ENCODE measurements at places on chromosomes 16 and 17. TPM values are rescaled to one million over a fixed set of nuclear protein-coding genes. Genes with fewer than 3 reads are reported as not detected.

The ADAP2 gene
- total RNA-seq: 43.2 TPM

The PRSS53 gene
- 1.2 TPM for total RNA-seq

The EPX gene
- total RNA-seq: not detected

The PLD6 gene
- 12.4 TPM for total RNA-seq

The PRDM7 gene
- total RNA-seq: not detected

- no peak for DNase-seq
Measured at GRCh38 chr17:80916246-80916645, 75.4 kb upstream of the CHMP6 start.

DNA sequence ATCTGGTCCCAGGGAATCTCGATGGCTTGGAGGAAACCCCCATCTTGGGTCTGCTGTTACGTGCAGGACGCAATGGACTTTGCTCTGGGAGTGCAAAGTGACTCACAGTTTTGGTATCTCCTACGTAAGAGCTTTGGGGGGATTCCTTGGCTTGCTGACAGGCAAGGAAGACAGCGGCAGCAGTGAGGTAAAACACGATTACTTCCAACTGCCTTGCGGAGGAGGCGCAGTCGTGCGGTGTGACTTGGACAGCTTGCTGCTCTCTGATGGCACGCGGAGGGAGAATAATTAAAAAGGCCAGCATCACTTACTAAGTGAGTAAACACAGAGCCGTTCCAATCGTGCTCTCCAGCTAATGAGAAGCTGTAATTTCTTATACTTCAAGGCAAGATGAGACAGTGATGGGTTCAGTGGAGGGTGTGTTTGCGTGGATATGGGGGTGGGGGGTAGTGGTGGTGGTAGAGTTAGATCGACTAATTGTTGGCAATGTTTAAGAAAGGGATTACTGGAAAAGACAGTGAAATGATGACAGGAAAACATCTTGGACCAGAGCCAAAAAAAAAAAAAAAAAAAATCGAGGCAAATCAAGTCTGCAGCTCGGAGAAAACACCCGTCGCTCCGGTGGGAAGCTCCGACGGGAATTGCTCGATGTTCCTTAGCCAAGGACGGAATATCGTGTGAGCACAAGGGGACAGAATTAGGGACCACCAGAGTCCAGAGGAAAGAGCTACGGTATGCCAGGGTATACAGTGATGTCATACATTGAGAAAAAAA is 184.8 kb upstream of the ZFHX3 start:
- DNase-seq: no peak

GRCh38 chr17:50028736-50029120 is 27.2 kb upstream of the ITGA3 start:
- DNase-seq: no peak

DNA sequence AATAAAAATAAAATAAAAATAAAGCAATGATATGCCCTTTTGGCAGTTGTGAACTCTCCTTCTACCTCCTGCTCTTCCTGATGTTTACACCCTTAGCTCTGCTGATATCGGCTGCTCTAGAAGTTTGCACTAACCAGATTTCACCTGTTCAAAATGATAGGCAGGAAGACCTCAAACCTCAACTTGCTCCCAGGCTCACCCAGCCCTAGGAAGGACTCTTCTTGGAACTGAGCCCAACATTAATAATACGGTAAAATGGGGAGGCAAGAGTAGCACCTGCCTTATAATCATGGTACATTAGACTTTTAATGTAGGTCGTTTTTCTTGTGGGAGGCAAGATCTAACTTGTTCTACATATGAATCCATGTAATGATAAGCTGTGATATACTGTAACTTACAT is 61.2 kb upstream of the MED13 start:
- no peak for DNase-seq

GRCh38 chr17:56913353-56913866 is 439 bp downstream of the TRIM25 start:
- peak; percentile 89 for DNase-seq

DNA sequence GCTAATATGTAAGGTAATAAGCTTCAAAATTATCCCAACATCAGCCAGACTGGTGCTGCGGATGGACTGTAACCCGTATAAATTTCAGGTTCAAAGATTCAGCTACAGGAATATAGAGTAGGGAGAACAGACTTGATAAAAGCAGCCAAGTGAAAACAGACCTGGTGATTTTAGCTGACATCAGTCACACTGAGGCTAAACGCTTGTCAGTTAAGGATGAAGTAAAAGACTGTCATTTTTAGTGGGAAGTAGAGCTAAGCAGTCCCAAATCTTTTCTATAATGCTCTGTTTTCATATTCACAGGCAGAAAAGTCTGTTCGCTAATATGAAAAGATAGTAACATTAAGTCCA is 35.4 kb downstream of the CMTM4 start:
- DNase-seq: no peak

DNA sequence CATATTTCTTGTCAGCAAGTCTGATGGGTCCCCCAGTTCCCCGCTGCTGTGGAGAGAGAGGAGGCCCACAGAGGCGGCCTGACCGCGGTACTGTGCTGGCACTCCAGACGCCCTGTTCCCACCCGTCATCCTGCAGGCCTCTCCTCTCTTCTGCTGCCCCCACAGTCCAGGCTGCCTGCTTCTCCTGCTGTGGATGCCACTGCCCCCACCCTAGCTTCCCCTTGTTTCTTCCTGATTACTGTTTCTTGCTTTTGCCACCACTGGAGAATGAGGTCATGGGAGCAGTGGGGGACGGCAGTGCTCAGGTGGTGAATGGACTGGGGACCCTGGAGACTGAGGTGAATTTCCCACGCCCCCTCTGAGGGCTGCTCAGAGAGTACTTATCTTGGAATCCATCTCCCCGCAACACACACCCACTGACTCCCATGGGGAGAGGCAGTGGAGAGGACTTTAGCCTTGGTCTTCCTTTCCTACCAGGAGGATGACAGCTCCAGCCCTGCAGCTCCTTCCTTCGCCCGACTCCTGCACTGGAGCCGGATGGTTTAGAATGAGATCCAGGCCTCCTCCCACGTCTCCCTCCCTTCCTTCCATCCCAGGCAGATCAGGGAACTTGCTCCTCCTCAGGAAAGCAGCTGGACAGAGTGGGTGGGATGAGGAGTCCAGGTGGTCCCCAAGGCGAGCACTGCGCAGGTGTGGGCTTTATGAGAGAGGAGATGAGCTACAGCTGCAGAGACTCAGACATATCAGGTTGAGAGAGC is 60.4 kb downstream of the PLXDC1 start:
- DNase-seq: no peak

- no peak for DNase-seq
Measured at GRCh38 chr16:69131167-69131838, 1.1 kb downstream of the CHTF8 start.

All from mesenteric fat pad (tissue), 1 donor.